NCI-H2081 (cell line): ENCODE measurements at places on chromosomes 1 and 21.

DNA sequence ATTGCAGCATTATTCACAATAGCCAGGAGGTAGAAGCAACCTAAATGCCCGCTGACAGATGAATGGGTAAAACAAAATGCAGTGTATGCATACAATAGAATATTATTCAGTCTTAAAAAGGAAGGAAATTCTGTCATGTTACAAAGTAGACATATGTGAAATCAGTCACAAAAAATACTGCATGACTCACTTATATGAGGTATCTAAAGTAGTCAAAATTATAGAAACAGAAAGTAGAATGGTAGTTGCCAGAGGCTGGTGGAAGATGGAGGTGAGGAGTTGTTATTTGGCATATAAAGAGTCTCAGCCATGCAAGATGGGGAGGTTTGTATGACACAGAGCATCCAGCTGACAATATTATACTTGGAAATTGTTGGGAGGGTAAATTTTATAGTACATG lies 43.0 kb upstream of the EGLN1 start:
- DNase-seq, result no peak

- no peak for DNase-seq
Observed at GRCh38 chr1:65001231-65001792, 35.0 kb upstream of the JAK1 start.

DNA sequence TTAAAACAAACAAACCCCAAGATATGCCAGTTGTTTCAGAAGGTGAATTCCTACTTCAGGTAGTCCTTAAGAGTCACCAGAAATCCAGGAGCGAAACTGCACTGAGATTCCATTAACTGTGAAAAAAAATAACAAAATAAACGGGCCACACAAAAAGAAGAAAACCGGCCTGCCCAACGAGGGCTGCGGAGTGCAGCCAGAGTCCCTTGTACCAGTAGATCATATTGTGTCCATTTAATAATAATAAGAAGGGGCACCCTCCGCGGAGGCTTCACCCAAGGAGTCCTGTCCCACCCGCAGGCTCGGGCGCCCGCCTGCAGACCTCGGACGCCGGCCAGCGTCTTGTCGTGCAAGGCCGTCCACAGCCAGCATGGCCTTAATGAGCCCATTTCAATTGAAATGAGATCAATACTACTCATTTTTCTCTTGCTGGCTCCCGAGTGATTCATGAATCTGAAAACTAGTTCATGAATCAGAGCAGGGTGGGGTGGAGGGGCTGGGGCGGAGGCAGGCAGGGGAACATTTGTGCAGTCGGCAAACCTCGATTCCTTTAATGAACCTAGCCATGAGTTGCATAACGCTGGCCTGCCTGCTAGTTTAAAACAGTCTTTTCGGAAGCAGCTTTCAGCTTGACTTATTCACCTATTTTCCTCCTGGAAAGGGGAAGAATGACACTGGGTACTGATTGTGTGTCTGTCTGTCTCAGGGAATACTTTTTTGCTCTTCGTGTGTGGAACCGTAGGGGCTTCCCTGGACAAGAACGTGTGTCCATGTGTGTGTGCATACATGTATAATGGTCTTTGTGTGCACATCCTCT lies 113.1 kb upstream of the IRF2BP2 start:
- peak; percentile 58 for DNase-seq

GRCh38 chr1:149888999-149889289 lies 10.4 kb upstream of the BOLA1 start:
- DNase-seq, result no peak

DNA sequence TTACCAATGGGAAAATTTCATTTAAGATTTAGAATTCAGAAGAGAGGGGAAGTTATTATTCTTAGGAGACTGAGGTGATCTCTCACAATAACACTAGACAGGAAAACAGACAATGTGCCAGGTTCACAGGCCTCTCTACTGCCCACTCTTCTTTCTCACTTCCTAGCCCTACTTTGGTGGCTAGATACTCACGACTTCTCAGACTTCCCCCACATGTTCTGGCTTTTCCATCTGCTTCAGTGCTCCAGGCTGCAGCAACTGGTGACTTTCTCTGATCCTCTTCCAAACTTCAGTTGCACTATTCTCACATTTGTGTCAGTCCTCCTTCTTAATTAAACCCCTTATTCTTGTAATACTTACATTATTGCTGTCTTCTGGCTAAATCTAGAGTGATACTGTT lies 208.7 kb upstream of the KCTD3 start:
- no peak for DNase-seq

- no peak for DNase-seq
Observed at GRCh38 chr1:30052178-30052577, 671.2 kb downstream of the MATN1 start.

- no peak for DNase-seq
Observed at GRCh38 chr21:33264561-33264960, 1.6 kb upstream of the IL10RB start.
